ENCODE measurements at places on chromosomes 7 and 10.

DNA sequence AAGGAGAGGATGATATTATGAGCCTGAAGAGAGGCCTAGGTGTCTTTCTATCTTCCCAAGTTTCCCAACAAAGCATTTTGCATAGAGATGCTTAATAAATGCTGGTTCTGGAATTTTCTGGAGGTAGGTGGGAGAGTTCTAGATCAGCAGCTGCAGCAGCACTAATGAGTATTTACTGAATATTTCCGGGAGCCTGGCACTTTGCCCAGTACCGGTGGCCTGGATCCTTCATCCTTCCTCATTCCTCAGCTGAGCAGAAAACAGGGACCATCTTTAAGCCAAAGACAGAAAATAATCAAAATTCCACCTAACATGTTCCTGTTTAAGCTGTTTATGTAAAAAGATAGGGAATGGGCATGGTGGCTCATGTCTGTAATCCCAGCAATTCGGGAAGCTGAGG, 813.2 kb upstream of the AUTS2 start:
- DNase-seq = no peak

DNA sequence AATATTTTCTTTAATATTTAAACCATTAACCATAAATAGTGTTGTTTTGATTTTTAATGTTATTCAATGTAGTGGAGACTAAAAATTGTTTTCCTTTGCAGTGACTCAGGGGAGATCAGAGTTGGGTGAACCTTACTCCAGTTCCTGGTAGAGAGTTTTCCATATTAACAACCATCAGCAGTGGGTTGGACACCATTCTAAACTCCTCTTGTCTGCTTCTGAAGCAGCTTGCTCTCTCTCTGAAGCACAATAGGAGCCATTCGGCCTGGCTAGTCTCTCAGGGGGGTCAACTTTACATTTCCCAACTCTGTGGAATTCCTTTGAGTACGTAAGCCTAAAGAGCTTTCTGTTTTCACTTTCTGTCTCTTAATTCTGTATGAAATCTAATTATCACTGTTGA, 9.4 kb upstream of the NRG3 start:
- DNase-seq = no peak

GRCh38 chr10:117350909-117351308, 24.3 kb downstream of the PDZD8 start:
- no peak for DNase-seq

- DNase-seq = no peak
Observed at GRCh38 chr10:11876805-11877590, 53.8 kb downstream of the PROSER2 start.

DNA sequence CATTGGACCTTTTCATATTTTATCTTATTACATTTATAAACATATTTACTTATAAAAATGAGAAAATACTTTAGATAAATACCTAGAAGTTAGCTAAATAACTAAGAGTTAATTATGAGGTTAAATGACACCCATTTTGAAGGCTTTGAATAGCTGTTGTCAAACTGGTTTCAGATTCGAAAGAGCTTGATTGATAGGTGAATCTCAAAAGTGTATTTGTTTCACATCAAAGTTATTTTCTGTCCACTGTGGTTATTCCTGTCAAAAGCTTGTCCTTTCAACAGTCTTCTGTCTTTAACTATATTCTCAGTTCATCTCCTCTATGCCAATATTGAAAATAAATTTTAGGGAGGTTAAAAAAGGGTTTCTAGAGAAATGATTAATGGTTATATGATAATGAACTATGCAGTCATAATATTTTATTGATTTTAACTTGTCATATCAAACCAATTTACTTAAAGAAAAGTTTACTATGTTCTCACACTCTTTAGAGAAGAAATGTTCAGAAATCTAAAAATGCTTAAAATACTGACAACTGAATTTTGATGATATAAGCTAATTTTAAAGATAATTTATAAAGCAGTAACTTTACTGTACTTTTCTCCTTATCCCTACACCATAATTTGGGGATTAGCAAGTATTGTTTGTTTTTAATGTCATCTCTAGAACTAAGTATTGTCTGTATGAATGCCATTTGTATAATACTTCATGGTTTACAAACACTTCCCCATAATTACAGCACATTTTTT, 72.0 kb upstream of the FOXP2 start:
- DNase-seq = no peak

DNA sequence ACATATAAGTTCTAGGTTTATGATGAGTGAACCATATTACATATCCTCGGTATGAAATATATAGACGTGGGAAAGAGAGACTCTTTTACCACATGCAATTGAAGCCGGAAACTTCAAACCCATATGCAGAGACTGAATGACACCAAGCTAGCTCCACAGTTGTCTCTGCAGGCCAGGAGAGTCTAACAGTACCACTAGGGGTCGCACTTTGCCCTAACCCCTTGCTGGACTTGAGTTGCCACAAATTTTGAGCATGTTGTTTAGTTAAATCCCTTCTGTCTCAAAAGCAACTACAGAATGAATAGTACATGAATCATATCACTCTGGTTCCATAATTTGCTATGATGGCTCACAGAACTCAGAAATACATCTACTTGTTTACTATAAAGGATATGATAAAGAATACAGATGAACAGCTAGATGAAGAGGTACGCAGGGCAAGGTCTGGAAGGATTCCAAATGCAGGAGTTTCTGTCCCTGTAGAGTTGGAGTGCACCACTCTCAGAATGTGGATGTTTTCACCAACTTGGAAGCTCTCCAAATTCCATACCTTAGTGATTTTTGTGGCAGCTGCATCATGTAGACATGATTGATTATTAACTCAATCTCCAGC, 112.4 kb upstream of the YAE1 start:
- DNase-seq = peak; percentile 6

GRCh38 chr7:91019686-91020385, 244.4 kb upstream of the FZD1 start:
- DNase-seq = no peak

- no peak for DNase-seq
Observed at GRCh38 chr7:28889290-28889689, 68.8 kb downstream of the TRIL start.

DNA sequence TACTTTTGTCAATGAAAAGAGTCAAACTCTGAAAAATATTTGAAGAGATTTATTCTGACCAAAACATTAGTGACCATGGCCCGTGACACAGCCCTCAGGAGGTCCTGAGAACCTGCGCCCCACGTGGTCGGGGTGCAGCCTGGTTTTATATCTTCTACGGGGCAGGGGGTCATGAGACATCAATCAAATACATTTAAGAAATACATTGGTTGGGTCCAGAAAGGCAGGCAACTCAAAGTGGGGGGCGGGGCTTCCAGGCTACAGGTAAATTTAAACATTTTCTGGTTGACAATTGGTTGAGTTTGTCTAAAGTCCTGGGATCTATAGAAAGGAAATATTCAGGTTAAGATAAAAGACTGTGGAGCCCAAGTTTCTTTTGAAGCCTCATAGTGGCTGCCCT, 34.8 kb upstream of the BNIP3 start:
- DNase-seq = no peak

DNA sequence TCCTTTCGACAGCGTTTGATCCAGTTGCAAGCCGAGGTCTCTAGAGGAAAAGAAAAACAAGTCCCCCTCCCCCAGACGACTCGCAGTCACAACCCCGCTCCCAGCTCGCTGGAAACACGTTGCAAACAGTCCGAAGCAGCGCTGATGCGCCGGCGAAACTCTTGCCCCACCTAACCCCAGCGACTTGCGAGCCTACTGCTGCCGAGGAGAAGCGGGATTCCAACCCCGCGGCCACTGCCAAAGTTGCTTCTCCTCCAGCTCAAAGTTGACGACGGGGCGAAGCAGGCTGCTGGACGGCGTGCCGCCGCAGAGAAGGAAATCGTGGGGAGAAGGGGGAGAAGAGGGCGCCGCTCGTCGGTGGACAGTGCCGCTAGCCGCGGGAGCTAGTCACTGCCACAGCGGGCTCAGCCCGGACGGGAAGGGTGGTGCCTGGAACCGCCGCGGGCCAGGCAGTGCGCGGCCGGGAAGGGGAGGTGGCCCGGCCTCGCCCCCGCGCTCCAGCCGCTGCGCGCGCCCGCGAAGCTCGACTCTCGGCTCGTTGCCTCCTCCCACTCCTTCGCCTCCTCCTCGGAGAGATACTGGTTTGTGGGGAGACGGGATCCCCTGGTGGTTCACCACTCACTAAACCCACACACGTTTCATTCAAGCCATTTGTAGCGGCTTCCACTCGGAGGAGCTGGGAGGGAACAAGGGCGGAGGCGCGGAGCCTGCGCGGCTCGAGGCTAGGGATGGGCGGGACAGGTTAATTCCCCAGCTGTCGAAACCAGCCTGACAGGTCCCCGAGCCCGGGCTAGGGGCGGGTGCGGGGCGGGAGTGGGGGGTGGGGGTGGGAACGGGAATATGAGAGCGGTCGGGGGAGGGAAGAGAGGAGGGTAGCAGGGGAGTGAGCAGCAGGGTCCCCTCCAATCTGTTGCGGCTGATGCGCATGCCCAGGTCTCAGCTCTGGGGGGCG, at the start of gene GPR37:
Gene GPR37, minus strand, starts transcription at position 392 of the 952 bp plus-strand sequence. CDS start 816 bp downstream, outside the sequence.
- DNase-seq = peak; percentile 31

GRCh38 chr10:48782386-48782785, 97.7 kb downstream of the WDFY4 start:
- DNase-seq = no peak

DNA sequence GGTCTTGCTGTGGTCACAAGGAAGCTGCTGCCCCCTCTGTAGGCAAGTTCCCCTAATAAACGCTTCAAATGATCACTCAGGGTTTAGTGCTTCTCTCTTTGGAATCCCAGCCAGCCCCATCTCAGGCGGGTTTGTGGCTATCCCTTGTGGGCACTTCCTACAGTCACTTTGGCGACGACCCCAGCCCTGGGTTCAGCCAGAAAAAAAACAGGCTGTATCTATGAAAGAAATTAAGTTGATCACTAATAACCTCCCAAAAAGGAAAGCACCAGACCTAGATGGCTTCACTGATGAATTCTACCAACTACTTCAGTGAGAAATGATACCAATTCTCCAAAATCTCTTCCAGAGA, 208.2 kb downstream of the MAD1L1 start:
- no peak for DNase-seq
